ENCODE measurements at places on chromosomes 7 and 10.

GRCh38 chr10:108060246-108060645 lies 895.7 kb upstream of the SORCS1 start:
- no peak for DNase-seq

- DNase-seq, result no peak
These were observed 170.9 kb upstream of the SMIM30 start for GRCh38 chr7:113289140-113289740.

DNA sequence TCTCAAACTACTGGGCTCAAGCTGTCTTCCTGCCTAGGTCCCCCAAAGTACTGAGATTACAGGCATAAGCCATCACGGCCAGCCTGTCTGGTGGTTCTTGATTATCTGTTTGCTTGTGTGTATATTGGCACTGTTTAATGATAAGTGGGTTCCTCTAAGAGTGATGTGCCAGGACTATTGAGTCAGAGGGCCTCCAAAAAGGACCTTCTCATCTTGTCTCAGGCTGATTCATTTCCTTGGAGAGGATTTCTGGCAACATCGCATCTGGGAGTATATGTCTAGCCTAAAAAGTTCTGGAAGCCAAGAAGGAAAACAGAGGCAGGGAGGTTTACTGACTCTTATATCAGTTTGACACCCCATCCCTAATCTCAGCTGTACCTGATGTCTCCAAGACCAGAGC lies 27.1 kb upstream of the AKAP9 start:
- no peak for DNase-seq

GRCh38 chr7:47638679-47639315 lies 56.9 kb upstream of the TNS3 start:
- no peak for DNase-seq

DNA sequence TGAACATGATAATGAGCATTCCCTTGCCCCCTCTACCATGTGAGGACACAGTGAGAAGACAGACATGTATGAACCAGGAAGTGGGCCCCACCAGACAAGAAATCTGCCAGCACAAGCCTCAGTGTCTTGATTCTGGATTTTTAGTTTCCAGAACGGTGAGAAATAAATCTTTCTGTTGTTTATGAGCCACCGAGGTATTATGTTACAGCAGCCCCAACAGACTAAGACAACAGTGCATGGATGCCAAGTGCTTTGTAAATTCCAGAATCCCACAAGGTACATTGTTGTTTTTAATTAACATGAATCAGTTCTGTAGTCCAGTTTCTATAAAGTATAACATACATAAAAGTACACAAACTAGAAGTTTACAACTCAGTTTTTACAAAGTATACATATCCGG lies 162.2 kb downstream of the ARHGAP21 start:
- DNase-seq, result no peak

DNA sequence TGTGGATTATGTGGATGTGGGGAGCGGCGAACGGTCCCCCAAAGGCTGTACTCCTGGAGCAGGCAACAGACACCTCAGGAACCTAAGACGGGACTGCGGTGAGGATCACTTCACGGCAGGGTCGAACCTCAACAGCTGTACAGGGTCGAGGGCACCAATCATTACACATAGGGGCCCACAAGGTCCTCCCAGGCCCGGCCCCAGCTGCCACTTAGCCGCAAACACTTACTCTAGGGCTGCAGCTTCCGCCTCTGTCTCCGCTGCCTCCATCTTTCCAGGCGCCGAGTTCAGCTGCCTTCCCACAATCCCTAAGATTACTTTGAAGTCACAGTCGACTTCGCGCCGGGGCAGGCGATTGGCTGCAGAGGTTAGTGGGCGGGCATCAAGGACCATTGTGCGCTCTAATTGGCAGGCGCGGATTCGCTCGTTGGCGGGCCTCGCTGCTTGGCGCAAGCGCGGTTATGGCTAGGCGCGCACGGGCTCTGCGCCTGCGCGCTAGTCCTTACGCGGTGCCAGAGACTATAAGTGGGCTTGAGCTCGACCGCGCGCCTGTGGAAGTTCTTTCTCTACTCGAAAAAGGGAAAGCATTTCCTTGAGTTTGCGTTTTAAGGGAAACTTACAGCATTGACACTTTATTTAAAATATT lies at the start of gene ZWINT:
ZWINT (minus strand) TSS at position 293 of the 646 bp plus-strand sequence; CDS start at position 270, 23 bp downstream.
- DNase-seq, result peak; percentile 71

- no peak for DNase-seq
These were observed 46.3 kb upstream of the ELFN1 start for GRCh38 chr7:1623810-1624209.

- DNase-seq, result no peak
These were observed 40.3 kb upstream of the YAE1 start for GRCh38 chr7:39525926-39526325.

DNA sequence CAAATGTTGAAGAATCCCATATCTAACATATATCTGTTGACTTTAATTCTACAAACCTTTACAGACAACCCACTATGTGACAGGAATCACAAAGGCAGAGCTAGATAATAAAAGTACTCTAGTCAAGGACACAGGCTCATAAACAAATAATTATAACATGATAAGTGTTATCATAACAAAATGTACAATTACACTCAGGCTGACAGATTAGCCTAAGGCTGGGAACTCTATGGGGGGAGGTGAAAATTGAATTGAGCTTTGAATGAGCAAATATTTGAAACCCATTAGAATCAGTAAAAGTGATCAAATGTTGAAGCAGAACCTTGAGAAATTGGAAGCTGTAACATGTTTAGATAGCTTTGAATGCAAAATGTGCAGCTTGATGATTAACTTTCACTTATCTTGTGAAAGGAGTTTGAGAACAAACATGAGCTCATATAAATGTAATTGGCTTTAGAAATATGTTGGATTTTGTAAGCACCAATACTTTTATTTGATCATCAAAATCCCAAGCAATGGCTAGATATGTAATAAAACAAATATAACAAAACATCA lies 970.2 kb downstream of the SORCS3 start:
- DNase-seq, result no peak
